Tibial nerve (tissue), 4 donors: ENCODE measurements at places on chromosomes 3 and 15. TPM values are rescaled to one million over a fixed set of nuclear protein-coding genes. Genes with fewer than 3 reads are reported as not detected.

DNA sequence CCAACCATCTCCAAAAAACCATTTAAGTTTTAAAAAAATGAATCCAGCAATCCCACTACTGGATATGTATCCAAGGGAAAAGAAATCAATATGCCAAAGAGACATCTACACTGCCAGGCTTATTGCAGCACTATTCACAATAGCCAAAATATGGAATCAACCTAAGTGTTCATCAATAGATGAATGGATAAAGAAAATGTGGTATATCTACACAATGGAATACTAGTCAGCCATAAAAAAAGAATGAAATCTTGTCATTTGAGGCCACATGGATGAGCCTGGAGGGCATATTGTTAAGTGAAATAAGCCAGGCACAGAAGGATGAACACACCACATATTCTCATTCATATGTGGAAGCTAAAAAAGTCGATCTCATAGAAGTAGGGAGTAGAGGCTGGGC, 136.1 kb downstream of the FILIP1L start:
- no peaks in the 10 kb centered on the region for H3K27me3 ChIP-seq
- H3K4me1 ChIP-seq: no peaks in the 10 kb centered on the region
- DNase-seq: no peak
- no peaks in the 10 kb centered on the region for H3K36me3 ChIP-seq
- no peak overlapping the region for H3K27ac ChIP-seq

DNA sequence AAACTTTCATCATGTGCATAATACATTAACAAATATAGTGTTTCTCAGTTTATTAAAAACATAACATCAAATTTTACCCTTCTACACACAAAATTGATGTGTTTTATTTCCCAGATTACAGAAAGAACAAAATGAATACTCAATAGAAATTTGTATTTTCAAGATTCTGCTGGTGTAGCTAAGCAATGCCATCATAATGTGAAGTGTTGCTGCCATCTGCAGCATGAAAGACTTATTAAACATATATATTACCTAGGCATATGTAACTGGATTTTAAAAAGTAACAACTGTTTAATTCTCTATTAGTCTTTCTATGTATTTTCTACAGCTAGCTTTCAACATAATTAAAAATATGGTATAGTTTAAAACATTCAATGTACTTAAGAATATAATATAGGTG, 27.5 kb downstream of the PLSCR5 start:
- peak; percentile 31 for DNase-seq
- H3K4me1 ChIP-seq: no peaks in the 10 kb centered on the region
- no peak overlapping the region for H3K4me3 ChIP-seq
- no peak overlapping the region for H3K27ac ChIP-seq
- no peaks in the 10 kb centered on the region for H3K36me3 ChIP-seq

DNA sequence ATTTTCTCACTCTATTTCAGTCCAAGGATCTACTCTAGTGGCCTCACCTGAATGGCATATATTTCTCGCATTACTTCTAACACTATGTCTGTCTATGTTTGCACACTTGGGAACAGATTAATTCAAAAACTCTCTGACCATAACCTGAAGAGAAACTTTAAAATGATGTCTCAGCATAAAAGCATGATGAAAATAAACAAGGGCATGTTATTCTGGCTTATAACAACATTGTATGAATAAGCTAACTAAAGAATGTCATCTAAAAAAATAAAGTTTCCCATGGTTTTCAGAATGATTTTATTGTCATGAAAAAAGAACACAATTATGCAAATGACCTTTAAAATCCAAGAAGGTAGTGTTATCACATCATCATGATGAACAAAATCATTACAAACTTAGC, 85.5 kb upstream of the ROBO2 start:
- no peaks in the 10 kb centered on the region for H3K36me3 ChIP-seq
- H3K27me3 ChIP-seq: no peaks in the 10 kb centered on the region
- no peak for DNase-seq
- H3K4me1 ChIP-seq: no peaks in the 10 kb centered on the region

GRCh38 chr3:197204736-197205135, 93.7 kb downstream of the DLG1 start:
- peaks cover 35% of the 10 kb centered on the region for H3K4me1 ChIP-seq
- no peaks in the 10 kb centered on the region for H3K36me3 ChIP-seq
- no peak overlapping the region for H3K27ac ChIP-seq
- no peak for DNase-seq
- no peaks in the 10 kb centered on the region for H3K27me3 ChIP-seq

DNA sequence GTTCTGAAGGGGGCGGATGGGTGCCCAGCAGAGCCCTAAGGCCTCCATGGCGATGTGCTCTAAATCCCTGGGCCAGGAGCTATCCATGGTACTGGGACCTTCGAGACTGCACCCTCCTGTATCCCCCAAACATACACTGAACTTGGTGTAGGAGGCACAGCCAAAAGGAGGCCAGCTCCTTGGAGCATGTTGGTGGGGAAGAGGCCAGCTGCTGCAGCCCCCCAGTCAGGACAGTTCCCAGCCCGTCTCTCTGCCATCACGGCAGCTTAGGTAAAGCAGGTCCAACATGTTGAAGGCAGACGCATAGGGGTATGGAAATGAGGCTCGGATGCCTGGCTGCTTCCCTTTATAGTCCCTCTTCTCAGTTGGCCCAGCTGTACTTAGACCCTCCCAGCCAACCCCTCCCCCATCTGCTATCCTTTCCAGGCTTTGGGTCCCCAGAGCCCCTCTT, 1.8 kb downstream of the CAMKV start:
- H3K27ac ChIP-seq: no peak overlapping the region
- no peaks in the 10 kb centered on the region for H3K27me3 ChIP-seq
- no peaks in the 10 kb centered on the region for H3K4me1 ChIP-seq
- no peak overlapping the region for H3K4me3 ChIP-seq

TARS3 gene
- total RNA-seq: 36.9 TPM

DNA sequence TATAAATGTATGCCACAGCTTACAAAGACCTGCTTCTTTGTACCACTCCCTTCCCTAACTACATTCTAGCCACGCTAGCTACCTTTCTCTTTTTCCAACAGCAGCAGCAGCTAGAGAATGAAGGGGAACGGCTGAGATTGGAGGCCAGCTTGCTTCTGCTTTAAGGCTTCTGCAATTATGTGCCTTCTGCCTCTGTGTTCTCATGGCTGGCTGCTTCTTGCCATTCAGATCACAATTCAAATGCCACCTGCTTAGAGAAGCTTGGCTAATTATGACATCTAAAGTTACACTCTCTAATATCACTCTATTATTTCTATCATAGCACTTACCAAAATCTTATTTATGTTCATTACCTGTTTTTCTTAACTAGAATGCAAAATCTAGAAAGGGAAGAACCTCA, 95.2 kb downstream of the RYK start:
- no peaks in the 10 kb centered on the region for H3K36me3 ChIP-seq
- H3K4me1 ChIP-seq: no peaks in the 10 kb centered on the region
- no peak for DNase-seq
- H3K27me3 ChIP-seq: no peaks in the 10 kb centered on the region
- no peak overlapping the region for H3K4me3 ChIP-seq
- H3K27ac ChIP-seq: no peak overlapping the region

DNA sequence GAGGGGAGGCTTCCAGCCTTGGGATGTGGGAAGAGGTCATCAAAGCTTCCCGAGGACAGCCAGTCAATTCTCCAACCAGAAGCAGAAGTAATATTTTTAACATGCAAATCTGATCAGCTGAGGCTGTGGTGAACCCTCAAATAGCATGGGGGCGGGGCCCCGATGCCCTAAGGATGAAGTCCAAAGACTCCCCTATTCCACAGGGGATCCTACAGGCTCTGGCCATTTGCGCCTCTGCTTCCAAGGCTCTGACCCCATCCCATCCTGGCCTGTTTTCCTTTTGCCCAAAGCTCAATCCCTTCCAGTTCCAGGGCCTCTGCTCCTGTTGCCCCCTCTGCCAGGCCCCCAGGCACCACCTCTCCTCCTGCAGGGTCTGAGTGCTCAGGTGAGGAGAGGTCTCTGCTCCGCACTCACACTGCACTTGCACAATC, 6.7 kb upstream of the CSK start:
- peak overlapping the region; percentile 4 for H3K27ac ChIP-seq
- peaks cover 43% of the 10 kb centered on the region for H3K4me1 ChIP-seq
- no peaks in the 10 kb centered on the region for H3K27me3 ChIP-seq
- H3K36me3 ChIP-seq: no peaks in the 10 kb centered on the region
- DNase-seq: no peak

GRCh38 chr3:69762768-69763229, 23.5 kb downstream of the MITF start:
- no peak overlapping the region for H3K27ac ChIP-seq
- H3K27me3 ChIP-seq: no peaks in the 10 kb centered on the region
- no peaks in the 10 kb centered on the region for H3K36me3 ChIP-seq
- no peak overlapping the region for H3K4me3 ChIP-seq
- no peaks in the 10 kb centered on the region for H3K4me1 ChIP-seq

DNA sequence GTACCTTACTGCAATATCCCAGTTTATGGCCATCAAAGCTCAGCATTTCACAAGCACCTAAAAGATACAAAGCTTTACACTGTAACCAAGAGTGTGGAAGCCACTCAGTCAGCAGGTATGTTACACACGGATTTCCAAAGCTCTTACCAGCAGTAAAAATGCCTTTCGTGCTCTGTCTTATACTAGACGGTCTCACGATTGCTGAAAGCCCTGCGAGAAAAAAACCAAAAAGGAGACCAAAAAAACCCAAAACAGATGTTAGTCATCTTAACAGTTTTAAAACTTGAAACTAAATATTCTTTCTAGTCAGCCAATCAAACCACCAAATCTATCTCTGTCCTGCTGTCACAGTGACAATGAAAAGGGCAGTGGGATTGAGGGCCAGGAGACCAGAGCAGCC, 39.0 kb downstream of the TAMM41 start:
- H3K27ac ChIP-seq: no peak overlapping the region
- H3K4me3 ChIP-seq: no peak overlapping the region

DNA sequence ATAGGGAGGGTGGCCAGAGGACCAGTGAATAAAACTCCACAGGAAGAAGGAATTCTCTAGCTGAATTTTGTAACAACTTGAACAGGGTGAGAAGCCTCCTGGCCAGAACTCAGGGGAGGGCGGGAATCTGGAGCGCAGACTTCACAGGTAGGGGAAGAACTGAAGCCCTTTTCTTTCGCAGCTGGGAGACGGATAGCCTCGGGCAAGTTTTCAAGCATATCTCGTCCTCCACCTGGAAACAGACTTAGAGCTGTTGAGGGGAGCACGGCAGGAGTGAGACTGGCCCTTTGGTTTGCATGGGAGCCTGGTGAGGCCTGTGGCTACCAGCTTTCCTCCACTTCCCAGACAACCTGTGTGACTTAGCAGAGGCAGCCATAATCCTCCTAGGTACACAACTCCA, 10.9 kb upstream of the RPL39L start:
- no peaks in the 10 kb centered on the region for H3K36me3 ChIP-seq
- no peaks in the 10 kb centered on the region for H3K4me1 ChIP-seq
- no peak overlapping the region for H3K4me3 ChIP-seq
- no peak for DNase-seq
- H3K27me3 ChIP-seq: no peaks in the 10 kb centered on the region
- no peak overlapping the region for H3K27ac ChIP-seq

PRTG gene
- 12.7 TPM for total RNA-seq

DNA sequence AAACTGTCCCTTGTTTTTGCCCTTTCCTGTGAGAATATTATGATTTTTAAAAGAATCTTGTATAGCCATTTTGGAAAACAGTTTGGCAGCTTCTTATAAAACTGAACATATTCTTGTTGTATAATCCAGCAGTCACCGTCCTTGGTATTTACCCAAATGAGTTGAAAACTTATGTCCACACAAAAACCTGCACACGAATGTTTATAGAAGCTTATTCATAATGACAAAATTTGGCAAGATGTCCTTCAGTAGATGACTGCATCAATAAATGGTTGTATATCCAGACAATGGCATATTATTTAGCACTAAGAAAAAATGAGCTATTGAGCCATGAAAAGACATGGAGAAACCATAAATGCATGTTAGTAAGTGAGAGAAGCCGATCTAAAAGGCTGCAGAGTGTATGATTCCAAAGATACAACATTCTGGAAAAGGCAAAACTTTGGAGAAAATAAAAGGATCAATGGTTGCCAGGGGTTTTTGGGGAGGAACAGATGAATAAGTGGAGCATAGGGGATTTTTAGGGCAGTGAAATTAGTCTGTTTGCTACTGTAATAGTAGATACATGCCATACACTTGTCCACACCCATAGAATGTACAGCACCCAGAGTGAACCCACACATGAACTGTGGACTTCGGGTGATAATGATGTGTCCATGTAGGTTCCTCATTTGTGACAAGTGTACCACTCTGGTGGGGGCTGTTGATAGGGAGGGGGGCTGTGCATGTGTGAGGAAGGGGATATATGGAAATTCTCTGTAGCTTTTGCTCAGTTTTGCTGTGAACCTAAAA, 31.7 kb downstream of the LIMD1 start:
- H3K4me1 ChIP-seq: no peaks in the 10 kb centered on the region
- no peak for DNase-seq
- H3K4me3 ChIP-seq: no peak overlapping the region
- no peaks in the 10 kb centered on the region for H3K27me3 ChIP-seq
